ENCODE measurements at places on chromosomes 2 and 18. TPM values are rescaled to one million over a fixed set of nuclear protein-coding genes. Genes with fewer than 3 reads are reported as not detected.

The SCG2 gene
- total RNA-seq = 2.9 TPM

The REEP1 gene
- total RNA-seq = 1.1 TPM

The PDIA6 gene
- 378 TPM for total RNA-seq

The CREG2 gene
- not detected for total RNA-seq

The LGALSL gene
- 26.8 TPM for total RNA-seq

The KLHL30 gene
- total RNA-seq = not detected

Data from G401 (cell line).